ENCODE measurements at places on chromosomes 2 and 18.
A peak's percentile ranks its signal among the peaks of the same experiment; 100 is the strongest.

- no peak for DNase-seq
Observed at GRCh38 chr2:224104668-224105386, 65.7 kb upstream of the SERPINE2 start.

DNA sequence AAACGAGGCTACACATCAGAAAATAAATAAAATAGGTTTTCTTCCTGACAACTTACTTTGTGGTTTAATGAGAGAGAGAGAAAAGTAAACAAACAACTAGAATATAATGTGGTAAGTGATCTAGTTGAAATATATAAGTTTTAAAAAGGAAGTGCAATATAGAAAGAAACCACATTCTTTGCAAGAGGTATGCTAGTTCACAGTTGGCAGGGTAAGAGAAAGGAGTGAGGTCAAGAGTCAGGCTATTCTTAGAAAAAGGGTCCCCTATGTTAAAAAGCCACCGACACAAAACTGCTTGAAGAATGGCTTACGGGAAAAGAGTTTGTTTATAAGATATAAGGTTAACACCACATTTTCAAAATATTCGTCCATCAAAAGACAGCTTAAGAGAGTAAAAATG lies 462.1 kb downstream of the ERBB4 start:
- no peak for DNase-seq

DNA sequence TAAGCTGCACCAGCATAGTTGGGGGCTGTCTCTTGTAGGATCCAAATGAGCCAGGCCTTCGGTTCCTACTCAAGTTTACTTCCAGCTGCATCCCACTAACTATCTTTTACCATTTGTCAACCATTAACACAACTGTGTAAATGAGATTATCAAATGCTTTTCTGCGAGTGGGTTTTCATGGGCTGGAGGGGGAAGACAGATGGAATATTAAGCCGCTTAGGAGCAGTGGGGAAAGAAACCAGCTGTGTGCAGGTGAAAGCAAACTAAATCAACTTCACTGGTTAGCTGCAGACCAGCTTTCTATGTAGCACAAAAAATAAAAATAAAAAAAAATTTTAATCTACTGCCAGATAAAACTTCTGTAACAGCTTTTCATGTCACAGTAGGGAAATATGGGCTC lies 307.3 kb upstream of the FBXO11 start:
- DNase-seq = no peak

DNA sequence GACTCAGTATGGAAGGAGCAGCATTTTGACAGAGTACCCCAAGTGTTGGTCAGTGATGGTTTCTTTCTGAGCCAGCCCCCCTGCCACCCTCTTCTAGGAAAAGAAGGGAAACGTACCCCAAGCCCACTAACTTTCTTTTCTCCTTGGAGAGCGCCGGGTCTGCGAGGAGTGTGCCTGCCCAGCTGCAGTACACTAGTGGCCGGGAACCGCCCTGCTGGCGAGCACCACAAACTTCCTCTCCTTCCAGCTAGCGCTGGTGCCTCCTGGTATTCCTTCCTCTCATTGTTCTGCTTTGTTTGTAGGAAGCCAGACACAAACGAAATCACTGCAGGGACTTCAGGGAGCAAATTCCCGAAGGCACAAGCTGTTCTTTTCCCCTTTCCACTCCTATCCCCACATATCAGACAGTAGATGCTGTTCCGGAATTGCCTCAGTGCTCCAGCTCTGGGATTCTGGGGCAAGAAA lies 1.8 kb downstream of the CCDC85A start:
- DNase-seq = peak; percentile 44

- DNase-seq = no peak
Observed at GRCh38 chr18:31791817-31792579, 31.3 kb upstream of the SLC25A52 start.

DNA sequence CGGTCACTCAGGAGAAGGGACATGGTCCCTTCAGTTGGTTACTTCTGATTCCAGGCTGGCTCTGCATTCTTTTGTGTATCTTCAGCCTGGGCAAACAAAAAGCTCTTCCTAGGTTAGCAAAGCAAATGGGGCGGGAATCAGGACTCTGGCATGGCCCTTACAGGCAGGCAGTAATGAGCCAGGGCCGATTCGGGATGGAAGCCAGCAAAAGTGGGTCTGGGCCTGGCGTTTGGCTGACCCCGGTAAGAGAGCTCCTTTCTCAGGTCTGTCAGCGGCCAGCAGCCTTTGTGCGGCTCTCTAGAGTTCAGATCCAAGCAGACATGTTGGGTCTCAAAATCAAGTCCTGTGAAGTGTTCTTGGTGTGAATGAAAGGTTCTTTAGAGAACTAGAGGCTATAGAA lies 81.5 kb upstream of the EML6 start:
- DNase-seq = no peak

GRCh38 chr18:52845036-52845435 lies 505.0 kb downstream of the DCC start:
- no peak for DNase-seq

DNA sequence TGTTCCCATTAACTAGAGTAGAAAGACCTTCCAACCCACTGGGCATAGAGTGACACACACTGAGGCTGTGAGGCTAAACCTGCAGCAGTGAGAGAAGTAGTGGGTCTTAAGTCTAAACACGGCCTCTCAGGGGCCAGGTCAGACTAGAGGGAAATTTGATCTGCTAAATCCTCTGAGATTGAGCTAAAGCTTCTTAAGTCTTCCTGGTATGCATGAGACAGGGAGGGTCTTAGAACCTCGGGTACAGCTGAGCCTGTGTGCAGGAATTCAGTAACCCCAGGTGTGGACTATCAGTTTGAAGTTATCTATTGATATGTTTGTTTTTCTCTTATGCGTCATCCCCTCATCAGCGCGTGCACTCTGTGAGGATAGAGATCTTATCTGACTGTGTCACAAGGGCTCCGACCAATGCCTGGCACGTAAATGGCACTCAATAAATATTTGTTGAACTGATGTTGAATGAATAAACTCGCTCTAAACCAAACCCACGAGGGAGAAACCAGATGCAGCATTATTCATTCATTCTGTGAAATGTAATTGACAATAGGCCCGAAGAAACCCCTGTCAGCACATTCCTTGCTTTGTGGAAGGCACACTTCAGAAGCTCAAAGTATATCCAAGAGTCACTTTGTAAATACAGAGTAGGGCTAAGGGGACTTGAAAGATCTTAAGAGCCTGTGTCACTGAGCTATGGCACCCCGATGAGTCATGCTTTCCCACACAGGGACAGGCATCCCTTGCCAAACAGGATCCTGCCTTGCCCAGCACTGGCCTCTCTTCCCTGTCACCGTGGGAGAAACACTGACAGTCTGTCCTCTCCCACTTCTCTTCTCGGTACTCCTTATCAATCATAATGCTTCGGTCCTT lies 21.7 kb upstream of the RAB10 start:
- DNase-seq = no peak

DNA sequence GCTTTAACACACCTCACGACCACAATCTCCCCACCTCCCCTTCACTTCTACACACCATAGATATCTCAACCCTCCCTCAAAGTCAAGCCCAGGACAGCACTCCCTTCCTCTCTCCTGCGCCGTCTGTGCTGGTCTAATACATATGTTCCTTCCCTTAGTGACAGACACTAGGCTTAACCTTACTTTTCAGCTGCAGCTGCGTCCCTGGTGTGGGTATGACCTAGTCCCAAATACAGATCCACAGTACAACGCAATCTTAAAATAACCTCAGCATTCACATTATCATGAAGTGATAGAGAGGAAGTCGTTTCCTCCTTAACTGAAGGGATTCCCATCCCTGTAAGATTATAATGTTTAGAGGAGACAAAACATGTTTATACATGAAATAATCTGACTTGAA lies 192.7 kb upstream of the TANK start:
- DNase-seq = no peak

GRCh38 chr2:8502316-8502715 lies 179.5 kb upstream of the ID2 start:
- DNase-seq = no peak

GRCh38 chr2:109422758-109423500 lies 190.8 kb downstream of the SEPTIN10 start:
- DNase-seq = no peak

- no peak for DNase-seq
Observed at GRCh38 chr2:69559442-69560146, 83.9 kb downstream of the AAK1 start.

GRCh38 chr2:47155091-47155876 lies at the start of gene STPG4:
Gene STPG4 (minus strand): TSS chr2:47155308. CDS start chr2:47155251, 57 bp downstream.
- DNase-seq = no peak

- no peak for DNase-seq
Observed at GRCh38 chr2:106547164-106547903, 60.2 kb downstream of the CD8B2 start.

- DNase-seq = no peak
Observed at GRCh38 chr2:27667446-27667845, 3.8 kb downstream of the SLC4A1AP start.

GRCh38 chr2:78982638-78983330 lies 42.7 kb upstream of the REG3G start:
- no peak for DNase-seq

DNA sequence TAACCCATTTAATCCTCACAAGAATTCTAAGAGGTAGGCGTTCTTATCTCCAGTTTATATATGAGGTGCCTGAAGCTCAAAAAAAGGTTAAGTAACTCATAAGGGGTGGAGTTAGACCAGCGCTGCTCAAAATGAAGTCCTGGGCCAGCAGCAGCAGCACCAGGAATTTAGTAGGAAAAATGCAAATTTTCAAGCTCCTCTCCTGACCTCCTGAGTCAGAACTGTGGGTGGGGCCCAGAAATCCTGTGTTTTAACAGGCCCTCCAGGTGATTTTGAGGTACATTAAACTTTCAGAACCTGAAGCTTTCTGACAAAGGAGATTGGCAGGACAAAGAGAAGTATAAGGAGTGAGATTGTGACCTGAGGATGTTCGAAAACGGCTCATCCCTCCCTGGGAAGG lies 66.0 kb upstream of the CCDC85A start:
- DNase-seq = no peak

- no peak for DNase-seq
Observed at GRCh38 chr2:88845772-88846661, 154.5 kb downstream of the RPIA start.

GRCh38 chr2:169185711-169186110 lies 116.3 kb downstream of the DHRS9 start:
- DNase-seq = no peak

DNA sequence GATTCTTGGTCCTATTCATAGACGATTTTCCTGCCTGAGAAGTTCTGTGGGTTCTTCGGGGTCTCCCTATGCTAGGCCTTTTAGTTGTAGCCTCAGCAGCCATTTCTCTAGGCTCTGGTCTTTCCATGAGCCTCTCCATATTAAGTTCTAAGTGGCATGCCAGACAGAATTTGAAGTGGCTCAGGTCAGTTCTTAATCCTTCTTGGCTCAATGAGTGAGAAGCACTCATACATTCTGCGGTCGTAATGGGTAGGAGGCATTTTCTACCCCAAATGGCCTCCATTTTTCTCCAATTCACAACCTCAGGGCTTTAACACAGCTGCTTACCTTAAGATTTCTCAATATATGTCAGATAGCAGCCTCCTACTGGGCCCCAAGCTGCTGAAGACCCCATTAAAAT lies 405.3 kb upstream of the GALNT5 start:
- DNase-seq = no peak

DNA sequence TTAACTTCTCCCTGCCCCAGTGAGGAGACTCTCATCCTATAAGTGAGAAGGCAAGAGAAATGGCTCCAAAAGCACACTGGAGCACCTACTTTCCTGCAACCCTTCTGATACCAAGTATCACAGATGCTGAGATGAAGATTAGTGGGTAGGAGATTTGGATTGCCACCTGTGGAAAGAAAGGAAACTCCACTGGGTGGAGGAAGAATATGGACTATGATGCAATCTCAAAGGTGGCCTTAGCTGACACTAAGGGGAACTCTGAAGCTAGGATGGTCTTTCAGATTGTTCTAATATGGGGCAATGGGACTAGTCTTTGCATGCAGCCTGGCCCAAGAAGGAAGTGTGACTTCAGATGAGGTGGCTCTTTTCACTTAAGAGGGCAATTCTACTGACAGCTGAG lies 21.6 kb downstream of the PRKRA start:
- no peak for DNase-seq

GRCh38 chr2:19488009-19488691 lies 129.7 kb upstream of the OSR1 start:
- no peak for DNase-seq

GRCh38 chr2:20618468-20618885 lies 32.4 kb downstream of the HS1BP3 start:
- DNase-seq = no peak

- no peak for DNase-seq
Observed at GRCh38 chr2:34912084-34912483, 1313.0 kb upstream of the FAM98A start.

DNA sequence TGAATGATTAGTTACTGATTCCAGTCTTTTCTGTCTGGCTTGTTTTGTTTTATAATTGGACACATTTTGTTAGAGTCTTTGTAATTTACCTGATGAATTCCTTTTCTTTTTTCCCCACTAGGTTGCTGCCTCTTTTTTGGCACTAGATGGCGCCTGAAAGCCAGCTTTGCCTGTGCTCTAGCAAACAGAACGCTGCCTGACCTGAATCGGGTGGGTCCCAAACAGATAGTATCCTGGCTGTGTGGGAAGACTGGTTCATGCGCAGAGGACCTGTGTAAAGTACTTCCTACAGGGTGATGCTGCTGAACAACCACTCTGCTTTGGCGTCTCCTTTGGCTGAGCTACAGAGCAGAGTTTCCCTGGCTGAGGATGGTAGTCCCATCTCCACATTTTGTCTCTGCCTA lies 288.2 kb downstream of the IKZF2 start:
- DNase-seq = peak; percentile 81

DNA sequence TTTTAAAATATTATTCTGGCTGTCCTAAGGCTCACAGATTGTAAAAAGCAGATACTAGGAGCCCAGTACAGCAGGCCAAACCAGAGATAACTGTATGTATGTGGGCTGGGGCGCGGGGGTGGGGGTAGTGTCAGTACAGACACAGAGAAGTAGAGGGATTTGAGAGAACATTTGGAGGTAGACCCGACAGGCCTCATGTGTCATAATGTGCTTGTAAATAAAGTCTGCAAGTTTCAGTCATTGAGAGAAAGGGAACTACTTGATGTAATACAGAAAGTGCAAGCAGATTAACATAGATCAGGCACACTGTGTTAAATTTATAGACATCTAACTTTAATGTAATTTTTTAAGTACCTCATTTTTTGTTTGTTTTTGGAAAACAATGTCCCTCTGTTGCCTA lies 7.4 kb upstream of the POLI start:
- no peak for DNase-seq

GRCh38 chr2:172081221-172082022 lies 3.9 kb upstream of the DLX1 start:
- DNase-seq = no peak

- DNase-seq = peak; percentile 92
Observed at GRCh38 chr2:155733091-155733853, 599.2 kb downstream of the NR4A2 start.
